ENCODE measurements at places on chromosomes 5 and 9.

GRCh38 chr5:423626-424261, 19.2 kb upstream of the EXOC3 start:
- DNase-seq, result no peak

DNA sequence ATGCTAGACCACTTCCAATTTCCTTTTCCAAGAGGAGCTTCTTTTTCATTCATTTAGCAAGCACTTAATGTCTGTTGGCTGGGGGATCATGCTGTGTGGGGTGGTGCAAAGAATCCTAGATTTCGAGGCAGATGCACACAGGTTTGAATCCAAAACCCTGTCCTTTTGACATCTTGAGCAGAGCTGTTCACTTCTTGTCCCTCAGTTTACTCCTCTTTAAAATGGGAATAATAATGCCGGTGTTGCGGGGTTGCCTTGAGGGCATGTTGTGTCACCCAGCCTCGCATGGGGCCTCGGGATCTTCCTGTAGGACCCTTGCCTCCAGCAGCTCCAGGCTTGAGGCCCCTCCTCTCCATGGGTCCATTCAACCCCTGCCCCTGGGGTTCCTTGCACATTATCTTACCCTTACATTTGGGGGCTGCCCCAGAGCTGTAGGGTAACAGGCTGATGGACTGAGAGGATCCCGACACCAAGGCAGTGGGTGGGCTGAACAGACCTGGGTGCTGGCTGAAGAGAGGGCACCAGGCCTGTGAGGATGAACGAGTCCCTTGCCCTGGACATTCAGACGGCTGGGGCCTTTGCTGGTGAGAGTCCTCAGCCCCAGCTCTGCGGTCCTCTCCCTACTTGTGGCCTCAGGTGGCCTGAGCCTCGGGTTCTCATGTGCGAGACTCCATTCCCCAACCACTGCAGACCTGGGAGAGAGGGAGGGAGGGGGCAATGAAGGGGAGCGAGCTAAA, 145.8 kb downstream of the BARX1 start:
- DNase-seq, result no peak

DNA sequence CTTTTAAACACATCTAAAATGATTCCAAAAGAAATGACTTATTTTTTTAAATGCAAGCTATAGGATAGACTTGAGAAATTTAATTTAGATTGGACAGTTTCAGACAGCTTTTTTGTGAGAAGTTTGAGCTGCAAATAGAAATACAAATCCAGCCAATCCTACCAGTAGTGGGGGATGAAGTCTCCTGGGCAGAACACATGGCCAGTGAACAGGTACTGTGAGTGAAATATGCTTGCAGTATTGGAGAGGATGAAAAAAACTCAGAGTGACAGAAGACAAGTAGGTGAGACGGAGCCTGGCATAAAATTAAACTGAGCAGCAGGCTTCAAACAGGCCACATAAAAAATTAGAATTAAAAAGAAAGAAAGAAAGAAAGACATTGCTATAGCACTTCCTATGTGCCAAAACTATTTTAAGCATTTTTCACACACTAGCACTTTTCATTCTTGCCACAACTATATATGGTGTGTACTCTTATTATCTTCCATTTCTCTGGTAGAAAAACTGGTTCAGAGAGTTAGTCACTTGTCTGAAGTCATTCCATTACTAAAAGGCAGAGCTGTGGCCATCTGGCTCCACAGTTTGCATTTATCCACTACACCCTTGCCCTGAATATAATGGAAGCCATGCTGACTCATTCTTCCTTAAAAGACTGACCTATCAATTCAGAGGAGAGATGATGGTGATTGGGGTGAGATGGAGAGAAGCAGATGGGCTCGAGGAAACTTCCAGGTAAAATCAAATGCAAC, 310.2 kb upstream of the CTNND2 start:
- DNase-seq, result no peak

- no peak for DNase-seq
Observed at GRCh38 chr9:76609285-76610010, 150.5 kb downstream of the GCNT1 start.

DNA sequence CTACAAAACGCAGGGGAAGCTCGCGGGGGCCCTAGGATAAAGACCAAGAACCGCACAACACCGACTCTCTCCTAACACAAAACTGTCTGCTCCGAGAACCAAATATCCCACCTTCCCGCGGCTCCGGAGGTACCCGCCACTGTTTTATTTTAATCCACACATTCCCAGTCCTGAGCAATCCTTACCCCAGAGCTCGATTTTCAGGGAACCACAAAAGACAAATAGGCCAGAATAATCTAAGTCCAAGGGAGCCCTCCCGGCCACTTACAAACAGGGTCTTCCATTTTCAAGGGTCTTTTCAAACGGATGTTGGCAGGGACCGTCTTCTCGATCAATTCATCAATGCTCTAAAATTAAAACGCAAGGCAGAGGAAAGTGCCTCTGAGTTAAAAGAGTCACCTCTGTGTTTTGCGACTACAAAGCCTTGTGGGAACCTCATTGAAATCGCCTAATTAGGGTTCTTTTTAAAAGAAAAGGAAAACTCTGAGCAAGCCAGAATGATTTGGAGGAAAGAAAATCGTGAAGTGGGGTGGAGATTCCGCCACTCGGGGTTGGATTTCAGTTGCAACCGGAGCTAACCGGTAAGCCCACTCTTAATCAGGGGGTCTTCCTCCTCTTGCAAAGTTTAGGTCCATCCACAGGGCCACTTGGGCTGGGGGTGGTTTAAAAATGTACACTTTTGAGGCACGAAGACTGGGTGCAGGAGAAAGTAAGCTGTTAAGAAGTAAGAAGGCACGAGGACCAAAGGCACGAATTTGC, 1.0 kb downstream of the GLDC start:
- no peak for DNase-seq

DNA sequence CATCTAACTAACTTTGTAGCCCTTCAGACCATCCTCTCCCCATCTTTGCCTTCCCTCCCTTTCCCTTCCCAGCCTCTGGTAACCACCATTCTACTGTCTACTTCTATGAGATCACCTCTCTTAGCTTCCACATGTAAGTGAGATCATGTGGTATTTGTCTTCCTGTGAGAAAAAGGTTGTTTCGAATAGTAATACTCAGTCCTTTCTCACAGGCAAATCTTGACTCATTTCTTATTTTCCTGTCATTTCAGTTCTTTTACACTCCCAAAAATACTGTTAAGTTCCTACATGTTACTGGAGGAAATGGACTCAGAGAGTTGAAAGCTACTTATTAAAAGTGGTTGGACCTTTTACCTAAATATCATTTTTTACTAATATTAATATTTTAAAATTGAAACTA, 82.1 kb downstream of the SLF1 start:
- DNase-seq, result no peak

DNA sequence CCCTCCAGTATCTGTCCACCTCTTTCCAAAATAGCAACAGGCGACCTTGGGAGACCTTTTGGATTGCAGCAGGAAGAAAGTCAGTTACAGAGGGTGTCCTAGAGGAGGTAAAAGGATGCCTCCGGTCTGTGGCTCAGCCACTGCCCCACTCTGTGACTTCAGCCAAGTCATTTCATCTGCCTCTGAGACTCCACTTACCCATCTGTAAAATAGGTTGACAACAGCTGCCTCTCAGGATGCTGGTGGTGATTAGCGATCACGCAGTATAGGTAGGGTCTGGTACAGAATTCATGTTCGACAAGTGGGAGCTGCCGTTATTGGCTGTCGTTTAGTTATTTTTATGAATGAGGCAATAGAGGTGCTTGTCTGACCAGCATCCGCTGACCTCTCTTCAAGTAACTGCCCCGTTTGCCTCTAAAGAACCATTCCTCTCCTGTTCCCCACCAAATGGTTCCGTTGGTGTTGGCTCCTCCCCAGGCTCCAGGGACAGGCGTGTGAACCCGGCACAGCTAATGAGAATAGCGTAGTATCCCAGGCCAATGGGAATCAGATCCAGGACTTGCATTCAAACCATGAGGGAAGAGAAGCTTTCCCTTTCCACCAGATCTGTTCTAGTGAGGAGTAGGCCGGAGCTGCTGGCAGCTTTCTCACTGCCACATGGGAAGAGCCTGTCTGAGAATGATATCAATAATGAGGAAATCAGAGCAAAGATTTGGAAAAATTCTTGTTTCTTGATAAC, 64.1 kb downstream of the SMIM23 start:
- DNase-seq, result no peak

All from brain microvascular endothelial cell (primary cell).